Vagina (tissue), 2 donors: ENCODE measurements at places on chromosomes 1 and 21.
A peak's percentile ranks its signal among the peaks of the same experiment; 100 is the strongest.

DNA sequence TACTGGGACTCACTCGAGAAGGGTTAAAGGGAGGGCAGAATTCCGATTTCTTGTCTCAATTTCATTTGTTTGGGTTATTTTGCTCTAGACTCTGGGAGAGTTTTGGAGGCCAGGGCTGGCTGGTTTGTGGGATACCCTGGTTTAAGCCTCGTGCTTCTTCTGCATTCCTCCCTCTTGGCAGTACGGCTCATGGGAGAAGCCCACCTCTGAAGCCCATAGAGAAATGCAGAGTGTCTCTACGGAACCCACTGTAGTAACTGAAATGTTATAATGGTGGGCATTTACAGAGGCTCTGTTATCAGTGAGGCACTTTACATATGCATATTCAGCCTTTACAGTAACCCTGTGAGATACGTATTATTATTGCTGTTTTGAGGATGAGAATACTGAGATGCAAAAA is 43.9 kb downstream of the ROR1 start:
- no peak for DNase-seq

- no peak for DNase-seq
Measured at GRCh38 chr1:114099268-114099667, 54.4 kb downstream of the SYT6 start.

- DNase-seq, result peak; percentile 76
Measured at GRCh38 chr1:203122159-203122558, 5.4 kb upstream of the ADORA1 start.

GRCh38 chr1:70542856-70543255 is 131.8 kb downstream of the CTH start:
- no peak for DNase-seq

GRCh38 chr1:8598060-8598724 is 219.2 kb downstream of the RERE start:
- DNase-seq, result no peak
